ENCODE measurements at places on chromosomes 3 and 15.

- DNase-seq, result no peak
Measured at GRCh38 chr3:38647217-38647970, 2.1 kb downstream of the SCN5A start.

- DNase-seq, result no peak
Measured at GRCh38 chr3:126194713-126195305, 14.4 kb upstream of the ALDH1L1 start.

DNA sequence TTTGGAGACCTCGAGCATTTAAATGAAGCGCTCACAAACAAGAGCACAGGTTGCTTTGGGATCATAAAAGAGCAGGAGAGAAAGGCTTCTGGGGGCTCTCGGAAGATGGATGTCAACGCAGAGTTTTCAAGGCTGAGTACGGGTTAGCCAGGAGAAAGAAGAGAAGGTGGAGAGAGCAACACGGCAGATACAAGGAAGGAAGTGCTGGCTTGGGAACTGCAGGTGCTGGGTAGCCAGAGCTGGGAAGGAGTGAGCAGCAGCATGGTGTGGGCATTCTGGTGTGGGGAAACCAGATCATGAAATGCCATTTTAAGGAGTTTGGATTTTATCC, 580 bp upstream of the RUBCN start:
- DNase-seq, result no peak

- DNase-seq, result no peak
Measured at GRCh38 chr15:84840741-84841429, 23.7 kb downstream of the ALPK3 start.

GRCh38 chr3:10334459-10334858, 13.5 kb upstream of the SEC13 start:
- DNase-seq, result no peak

DNA sequence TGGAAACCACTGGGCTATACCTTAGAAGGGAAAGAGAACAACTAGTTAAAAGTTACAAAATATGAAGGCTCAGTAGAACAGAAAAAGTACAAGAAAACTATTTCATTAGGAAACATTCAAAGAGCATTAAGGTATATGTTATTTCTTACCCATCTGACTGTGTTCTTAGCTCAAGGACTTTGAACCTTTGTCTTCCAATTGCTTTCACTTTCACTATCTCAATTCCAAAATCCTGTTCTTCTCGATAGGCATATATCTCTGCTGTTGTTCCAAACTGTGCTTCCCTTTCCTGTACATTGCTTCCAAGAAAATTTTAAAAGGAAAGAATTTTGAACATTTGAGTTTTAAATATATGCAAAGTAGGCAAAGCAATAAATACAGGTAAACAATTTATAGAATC, 6.9 kb downstream of the CRBN start:
- DNase-seq, result no peak

Measured in stimulated activated CD4-positive, alpha-beta T cell treated with anti-CD3 and anti-CD28 coated beads, Interleukin-2, amount 100 ng/mL, for 24 hours (primary cell).